ENCODE measurements at places on chromosomes 1 and 21.

GRCh38 chr1:65894738-65895605 lies 102.3 kb downstream of the PDE4B start:
- DNase-seq = no peak

DNA sequence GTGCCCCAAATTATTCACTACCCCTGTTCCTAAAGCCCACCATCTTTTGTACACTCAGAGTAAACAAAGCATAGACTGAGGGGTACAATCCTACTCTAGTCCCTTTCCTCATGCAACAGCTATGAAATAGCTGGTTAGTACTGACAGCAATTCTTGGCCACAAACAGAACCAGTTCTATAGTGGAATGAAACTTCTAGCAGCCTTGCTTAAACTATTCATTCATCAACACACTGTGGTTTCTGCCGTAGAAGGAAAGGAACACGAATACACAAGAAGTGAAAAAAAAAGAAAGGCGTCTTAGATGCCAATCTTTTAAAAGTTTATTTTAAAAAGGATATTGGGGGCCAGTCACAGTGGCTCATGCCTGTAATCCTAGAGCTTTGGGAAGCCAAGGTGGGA lies 9.9 kb downstream of the PSMB2 start:
- DNase-seq = no peak

DNA sequence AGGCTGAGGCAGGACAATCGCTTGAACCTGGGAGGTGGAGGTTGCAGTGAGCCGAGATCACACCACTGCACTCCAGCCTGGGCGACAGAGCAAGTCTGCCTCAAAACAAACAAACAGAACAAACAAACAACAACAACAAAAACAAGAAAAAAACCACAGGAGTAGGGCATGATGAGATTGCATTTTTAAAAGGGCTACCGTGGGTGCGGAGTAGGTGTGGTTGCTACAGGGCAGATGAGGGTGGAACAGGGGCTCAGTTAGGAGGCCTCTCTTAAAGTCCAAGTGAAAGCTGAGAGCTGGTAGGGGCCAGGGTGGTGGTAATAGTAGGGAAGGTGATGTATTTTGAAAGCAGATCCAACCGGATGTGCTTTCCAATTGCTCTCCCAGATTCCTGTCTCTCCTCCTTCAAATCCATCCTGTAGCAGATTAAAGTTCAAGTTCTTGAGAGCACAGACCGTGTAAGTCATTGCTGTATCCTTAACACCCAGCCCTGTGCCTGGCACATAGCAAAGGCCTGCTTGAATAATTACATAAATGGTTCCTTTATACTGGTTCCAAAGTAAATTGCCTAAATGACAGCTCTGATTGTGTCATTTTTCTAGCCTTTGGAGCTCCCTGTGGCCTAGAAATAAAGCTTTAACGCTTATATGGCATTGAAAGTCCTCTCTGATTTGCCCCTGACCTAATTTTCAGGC lies 4.2 kb upstream of the LINGO4 start:
- no peak for DNase-seq

DNA sequence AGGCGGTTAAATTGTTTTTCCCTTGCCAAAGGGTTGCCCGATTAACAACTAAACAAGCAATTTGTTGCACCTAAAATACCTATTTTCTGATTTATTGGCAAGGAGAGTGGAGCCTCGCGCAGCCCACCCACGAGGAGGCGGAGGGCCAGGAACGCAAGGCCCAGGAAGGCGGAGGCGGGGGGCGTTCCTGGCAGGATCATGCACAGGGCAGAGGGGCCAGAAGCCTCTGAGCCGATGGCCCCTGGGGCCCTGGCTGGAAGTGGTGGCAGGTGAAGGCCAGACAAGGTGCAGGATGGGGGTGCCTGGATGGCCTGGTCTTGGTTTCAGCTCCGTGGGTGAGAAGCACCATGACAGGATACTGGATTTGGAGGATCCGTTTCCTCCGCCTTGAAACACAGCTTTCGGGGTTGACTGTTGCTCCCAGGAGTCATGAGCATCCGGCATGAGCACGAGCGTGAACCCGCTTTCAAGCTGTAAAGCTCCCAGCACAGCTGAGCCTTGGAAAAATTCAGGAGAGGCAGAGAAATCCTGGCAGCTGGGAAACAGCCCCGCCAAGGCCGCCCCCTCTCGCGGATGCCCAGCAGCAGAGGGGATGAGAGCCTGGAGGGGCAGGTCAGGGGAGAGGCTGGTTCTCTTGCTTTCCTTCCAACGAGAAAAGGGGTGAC lies 35.0 kb downstream of the AJAP1 start:
- DNase-seq = no peak

GRCh38 chr1:111649227-111649626 lies 29.6 kb downstream of the RAP1A start:
- no peak for DNase-seq

- DNase-seq = no peak
These were observed 918 bp downstream of the MIB2 start for GRCh38 chr1:1616045-1616790.

GRCh38 chr1:151843398-151843797 lies 3.8 kb upstream of the C2CD4D start:
- no peak for DNase-seq

GRCh38 chr1:207017615-207018559 lies 14.7 kb downstream of the C1orf116 start:
- DNase-seq = no peak

- no peak for DNase-seq
These were observed 50.7 kb upstream of the LGALS8 start for GRCh38 chr1:236472850-236473788.

GRCh38 chr1:4755301-4755845 lies 101.0 kb downstream of the AJAP1 start:
- peak; percentile 61 for DNase-seq
